ENCODE measurements at places on chromosomes 11 and 22.

GRCh38 chr11:114091516-114092397 is 32.2 kb downstream of the ZBTB16 start:
- no peak for DNase-seq

- no peak for DNase-seq
Observed at GRCh38 chr22:43910178-43910695, 13.4 kb upstream of the PNPLA3 start.

GRCh38 chr11:130347261-130347660 is 32.5 kb upstream of the ZBTB44 start:
- DNase-seq = no peak

GRCh38 chr11:122731500-122731913 is 76.0 kb downstream of the UBASH3B start:
- no peak for DNase-seq

DNA sequence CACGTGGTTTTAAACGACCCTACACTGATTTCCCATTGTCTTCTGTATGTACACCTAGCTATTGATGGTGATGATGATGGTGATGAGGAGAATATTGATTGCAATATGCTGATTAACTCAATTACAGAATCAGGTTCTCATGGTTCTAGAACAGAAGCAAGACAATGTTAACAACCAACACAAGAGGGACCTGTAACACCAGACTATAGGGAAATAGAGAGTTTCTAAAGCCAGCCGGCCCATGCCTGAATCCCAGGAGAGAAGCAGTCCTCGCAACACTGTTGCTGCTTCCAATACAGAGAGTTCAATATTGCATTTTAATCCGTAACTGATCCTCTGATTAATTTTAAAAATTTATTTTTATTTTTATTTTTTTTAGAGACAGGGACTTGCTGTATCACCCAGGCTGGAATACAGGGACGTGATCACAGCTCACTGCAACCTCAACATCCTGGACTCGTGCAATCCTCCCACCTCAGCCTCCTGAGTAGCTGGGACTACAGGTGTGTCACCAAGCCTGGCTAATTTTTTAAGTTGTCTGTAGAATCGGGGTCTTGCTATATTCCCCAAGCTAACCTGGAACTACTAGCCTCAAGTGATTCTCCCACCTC is 22.2 kb upstream of the UBASH3B start:
- no peak for DNase-seq

GRCh38 chr11:45907911-45908370 is 870 bp upstream of the FREY1 start:
- DNase-seq = no peak

DNA sequence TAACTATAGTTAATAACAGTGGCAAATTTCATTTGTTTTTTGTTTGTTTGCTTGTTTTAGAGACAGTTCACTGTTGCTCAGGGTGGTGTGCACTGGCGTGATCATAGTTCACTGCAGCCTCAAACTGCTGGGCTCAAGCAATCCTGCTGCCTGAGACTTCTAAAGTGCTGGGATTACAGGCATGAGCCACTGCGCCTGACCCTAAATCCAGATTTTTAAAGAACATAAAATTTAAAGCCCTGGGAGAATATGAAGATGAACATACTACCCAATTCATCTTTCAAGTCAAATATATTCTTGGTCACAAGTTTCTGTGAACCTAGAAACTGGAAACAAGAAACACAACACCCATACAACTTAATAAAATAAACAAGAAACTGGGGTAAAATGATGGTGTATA is 28.1 kb downstream of the RRAS2 start:
- no peak for DNase-seq

DNA sequence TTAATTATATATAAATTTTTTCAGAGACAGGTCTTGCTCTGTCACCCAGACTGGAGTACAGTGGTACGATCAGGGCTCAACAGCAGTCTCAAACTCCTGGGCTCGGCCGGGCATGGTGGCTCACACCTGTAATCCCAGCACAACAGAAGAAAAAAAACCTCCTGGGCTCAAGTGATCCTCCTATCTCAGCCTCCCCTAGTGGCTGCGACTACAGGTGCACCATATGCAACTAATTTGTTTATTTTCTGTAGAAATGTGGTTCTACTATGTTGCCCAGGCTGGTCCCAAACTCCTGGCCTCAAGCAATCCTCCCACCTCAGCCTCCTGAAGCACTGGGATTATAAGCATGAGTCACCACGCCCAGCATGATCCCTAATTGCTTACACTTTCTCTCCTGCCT is 56.1 kb upstream of the SLC35C1 start:
- DNase-seq = no peak

GRCh38 chr22:22226448-22227187 is 18.0 kb upstream of the VPREB1 start:
- DNase-seq = no peak

DNA sequence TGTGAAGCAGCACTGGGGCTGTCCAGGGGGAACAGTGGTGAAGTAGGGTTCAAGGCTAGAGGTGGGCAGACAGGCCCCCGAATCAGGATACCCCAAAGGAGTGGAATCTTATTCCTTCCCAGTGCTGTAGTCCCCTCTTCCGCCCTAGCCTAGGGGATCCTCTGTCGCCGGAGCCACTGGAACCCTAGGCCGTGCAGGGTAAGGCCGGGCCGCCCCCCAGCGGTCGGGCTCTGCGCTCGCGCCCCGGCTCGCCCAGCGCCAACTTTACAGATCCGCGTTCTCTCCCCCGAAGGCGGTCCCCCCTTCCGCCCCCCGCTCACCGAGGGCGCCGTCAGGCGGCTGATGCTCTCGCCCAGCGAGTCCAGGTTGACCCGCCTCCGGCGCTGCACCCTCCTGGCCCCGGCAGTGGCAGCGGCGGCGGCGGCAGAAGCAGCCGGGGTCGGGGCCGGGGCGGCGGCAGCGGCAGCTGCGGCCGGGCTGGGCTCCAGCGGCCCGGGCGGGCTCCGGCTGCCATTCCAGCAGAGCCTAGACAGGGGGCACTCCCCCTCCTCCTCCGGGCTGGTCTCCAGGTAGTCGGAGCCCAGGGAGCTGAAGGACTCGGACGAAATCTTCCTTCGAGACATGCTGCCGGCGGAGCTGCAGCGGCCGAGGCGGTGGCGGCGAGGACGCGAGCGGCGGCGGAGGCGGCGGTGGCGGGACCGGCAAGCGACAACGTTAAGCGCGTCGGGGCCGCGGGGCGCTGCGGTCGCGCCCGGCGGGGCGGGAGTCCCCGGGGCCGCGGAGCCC is 650 bp downstream of the GUCY1A2 start:
- DNase-seq = no peak

GRCh38 chr22:17792854-17793434 is 18.7 kb upstream of the BID start:
- DNase-seq = no peak

GRCh38 chr11:126718276-126718675 is 282.3 kb downstream of the KIRREL3 start:
- DNase-seq = no peak

- DNase-seq = no peak
Observed at GRCh38 chr11:100011697-100012096, 675.4 kb upstream of the ARHGAP42 start.

GRCh38 chr11:12509371-12509770 is 132.0 kb downstream of the PARVA start:
- DNase-seq = no peak

DNA sequence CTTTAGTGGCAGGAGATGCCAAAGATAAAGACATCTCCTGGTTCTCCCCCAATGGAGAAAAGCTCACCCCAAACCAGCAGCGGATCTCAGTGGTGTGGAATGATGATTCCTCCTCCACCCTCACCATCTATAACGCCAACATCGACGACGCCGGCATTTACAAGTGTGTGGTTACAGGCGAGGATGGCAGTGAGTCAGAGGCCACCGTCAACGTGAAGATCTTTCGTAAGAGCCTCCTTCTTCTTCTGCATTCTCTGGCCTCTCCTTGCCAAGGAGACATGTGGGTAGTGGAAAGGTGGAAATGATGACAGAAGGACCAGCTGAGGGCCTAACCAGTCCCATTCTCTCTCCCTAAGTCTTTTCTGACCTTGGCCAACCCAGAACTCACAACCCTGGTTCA is 110.1 kb upstream of the TTC12 start:
- DNase-seq = no peak

- no peak for DNase-seq
Observed at GRCh38 chr22:49638788-49639187, 188.9 kb downstream of the BRD1 start.

DNA sequence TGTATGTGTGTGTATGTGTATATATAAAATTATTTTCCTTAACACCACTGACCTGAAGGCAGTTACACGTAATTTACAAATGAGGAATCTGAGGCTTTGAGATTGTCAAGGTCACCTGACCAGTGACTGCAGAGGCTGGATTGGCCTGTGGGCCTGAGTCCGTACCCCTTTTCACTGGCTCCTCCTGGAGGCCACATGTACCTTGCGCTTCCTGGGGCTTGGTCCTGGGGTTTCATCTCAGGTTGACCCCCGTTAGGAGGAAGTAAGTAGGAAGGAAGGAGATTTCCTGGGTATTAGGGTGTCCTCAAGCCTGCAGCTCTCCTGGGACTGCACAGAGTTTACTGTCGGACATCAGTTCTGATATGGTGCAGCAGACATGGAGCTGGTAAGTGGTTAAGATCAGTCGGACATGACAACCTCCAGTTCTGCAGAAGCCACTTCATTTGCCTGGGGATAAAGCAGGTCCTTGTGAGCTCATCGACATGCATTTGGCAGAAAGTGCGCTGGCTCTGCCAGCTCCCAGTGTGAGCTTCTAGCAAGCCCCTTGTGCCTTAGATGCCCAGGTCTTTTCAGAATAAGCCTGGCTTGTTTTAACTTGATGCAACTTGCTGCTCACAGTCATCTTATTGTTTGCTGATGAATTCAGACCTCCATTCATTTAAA is 36.6 kb downstream of the ST3GAL4 start:
- DNase-seq = no peak

- no peak for DNase-seq
Observed at GRCh38 chr11:3153291-3153861, 11.7 kb downstream of the OSBPL5 start.

DNA sequence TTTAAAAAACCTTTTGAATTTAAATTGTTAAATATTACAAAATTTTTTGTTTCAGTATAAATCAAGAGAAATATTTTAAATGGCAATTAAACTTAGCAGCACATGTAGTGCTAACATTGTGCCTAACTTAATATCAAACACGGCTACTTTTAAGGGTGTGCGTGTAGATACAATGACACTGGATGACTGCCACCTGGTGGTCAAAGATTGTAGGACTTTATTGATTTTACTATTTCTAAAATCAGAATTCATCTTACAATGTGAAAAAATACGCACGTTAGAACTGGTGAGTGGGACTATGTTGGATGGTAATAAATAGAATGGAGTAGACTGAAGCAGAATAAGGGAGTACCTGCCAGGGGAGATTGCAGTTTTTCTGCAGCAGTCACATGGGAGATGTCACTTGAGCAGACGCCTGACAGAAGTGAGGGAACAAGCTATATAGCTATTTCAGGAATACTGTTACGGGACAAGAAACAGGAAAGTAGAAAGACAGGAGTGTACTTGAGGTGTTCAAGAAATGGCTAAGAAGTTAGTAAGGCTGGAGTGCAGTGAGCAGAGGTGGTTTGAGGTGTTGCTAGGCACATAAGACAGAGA is 52.9 kb downstream of the UVRAG start:
- DNase-seq = peak; percentile 25

- no peak for DNase-seq
Observed at GRCh38 chr11:112343368-112344039, 82.8 kb upstream of the PLET1 start.

DNA sequence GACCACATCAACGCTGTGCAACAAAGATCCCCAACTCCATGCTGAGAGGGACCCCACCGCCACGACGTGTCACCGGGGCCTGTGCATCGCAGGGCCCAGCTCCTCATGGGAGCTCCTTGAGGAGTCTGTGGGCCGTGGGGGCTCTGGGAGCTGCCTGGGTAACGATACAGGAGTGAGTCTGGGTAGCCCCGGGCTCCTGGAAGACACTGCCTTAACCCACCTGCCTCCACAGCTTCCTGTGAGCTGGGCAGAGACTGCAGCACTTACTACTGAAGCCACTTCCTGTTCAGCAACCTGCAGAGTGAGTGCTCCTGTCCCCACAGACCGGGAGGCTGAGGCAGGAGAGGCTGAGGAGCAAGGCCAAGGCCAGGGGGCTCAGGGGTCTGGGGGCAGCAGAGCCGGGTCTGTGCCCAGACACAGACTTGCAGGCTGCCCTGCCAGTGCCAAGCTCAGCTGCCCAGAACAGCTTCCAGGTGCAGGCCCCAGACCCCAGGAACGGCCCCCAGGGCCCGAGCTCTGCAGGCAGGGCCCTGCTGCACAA is 226.7 kb downstream of the BRD1 start:
- DNase-seq = no peak

DNA sequence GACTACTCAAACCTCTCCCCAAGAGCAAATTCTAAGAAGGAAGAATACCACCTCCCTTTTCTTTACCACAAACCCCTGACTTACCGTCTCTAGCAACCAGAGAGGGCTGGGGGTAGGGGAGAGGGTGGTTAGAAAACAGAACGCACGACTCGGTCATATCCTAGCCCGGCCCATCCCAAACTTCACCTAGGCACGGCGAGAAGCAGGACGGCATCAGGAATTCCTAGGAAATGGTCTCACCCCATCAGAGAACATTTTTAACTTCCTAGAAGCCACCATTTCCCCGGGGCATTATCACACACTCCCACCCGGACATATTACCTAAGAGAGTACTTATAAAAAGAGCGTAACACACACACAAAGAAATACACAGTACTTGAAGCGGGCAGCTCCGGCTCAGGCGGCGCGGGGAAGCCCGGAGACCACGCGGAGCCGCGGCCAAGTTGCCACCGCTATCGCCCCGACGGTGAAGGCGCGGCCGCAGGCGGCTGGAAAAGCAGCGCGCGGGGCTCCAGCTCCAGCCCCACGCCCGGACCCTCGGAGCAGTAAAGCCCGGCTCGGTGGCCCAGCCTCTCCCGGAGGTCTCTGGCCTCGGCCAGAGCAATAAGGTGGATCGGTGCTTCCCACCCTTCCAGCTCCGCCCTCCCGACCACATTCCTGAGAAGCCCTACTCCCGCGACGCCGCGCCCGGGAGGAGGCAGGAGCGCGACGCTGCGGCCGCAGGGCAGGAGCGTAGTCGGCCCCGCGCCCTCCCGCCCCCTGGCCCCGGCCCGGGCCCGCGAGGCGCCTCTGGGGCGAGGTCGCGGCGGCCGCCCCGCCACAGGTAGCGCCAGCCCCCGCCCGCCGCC is 878 bp downstream of the RRAS2 start:
- no peak for DNase-seq

DNA sequence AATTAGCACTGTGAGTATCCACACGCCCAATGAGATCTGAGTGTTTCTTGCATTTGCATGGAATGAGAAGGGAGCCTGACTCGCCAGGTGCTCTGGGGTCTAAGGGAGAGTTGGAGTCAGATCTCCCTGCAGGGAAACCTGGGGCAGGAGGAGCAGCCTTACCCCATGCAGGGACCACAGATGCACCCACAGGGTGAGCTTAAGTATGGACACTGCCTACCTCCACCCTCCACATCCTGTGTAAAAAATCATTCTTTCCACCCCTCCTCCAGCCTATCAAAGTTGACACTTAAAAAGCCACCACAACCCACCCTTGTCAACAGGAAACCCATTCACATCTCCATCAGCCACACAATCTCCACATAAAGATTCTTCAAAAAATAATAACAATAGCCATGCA is 67.0 kb upstream of the IGLL5 start:
- DNase-seq = no peak

- no peak for DNase-seq
Observed at GRCh38 chr11:78022397-78023396, at the start of gene KCTD14. Gene KCTD14, minus strand, starts transcription at chr11:78023276. Its CDS starts 27 bp downstream, at chr11:78023249.

Measured in stimulated activated CD8-positive, alpha-beta memory T cell treated with anti-CD3 and anti-CD28 coated beads, Interleukin-7, amount 100 ng/mL, for 1 hour (primary cell).